ENCODE measurements at places on chromosomes 2 and 18.

DNA sequence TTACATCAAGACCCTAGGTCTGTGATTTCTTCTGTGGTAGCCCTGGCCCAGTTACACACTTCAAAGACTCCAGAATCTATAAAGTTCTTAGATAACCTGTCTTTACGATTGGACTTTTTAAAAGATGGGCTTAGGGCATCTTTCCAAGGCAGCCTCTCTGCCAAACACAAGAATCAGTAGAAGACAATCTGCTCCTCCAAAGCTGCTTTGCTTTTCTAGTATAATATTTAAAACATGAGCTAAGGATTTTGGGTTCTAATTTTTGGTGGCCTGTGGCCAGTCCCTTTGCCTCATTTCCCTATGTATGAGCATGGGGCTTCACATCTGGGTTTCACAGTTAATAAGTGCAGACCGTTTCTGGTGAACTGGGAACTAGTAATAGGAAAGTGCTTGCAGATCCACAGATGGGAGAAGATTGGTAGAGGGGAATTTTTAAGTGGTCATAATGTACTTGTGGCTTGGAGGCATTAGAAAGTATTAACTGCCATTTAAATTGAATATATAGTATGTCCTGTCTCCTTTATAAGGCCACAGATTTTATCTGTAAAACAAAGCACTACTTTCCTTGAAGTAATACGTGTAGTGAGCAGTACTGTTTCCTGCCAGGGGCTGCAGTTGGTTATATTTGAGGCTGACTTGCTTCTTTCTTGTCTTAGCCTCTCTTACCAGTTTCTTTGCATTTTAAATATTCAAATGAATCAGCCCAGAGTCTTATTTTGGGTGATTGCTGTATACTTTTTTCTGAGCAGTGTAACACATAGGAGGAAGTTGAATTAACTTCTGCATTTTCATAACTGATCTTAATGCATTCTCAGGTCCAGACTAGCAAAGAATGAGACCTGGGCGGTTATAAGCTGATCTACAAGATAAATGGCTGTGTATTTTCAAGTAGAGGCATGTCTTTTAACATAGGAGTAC is 1.5 kb downstream of the ARPC2 start:
- no peak for DNase-seq

DNA sequence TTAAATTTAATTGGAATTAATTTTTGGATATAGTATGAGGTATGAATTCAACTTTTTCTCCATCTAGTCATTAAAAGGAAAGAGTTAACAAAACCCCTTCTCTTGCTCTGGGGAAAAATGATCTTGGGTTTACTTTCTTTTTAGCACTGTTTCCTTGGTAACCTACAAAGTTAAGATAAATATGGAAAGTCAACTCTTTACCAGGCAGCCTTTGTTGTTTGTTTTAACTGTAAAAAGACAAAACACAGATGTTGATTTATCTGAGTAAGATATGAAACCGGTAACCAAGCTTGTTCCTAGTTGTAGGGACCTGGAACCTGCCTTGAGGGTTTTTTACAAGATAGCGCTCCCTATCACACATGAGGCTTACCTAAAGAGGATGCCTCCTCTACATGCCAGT is 10.1 kb upstream of the SANBR start:
- DNase-seq, result no peak

DNA sequence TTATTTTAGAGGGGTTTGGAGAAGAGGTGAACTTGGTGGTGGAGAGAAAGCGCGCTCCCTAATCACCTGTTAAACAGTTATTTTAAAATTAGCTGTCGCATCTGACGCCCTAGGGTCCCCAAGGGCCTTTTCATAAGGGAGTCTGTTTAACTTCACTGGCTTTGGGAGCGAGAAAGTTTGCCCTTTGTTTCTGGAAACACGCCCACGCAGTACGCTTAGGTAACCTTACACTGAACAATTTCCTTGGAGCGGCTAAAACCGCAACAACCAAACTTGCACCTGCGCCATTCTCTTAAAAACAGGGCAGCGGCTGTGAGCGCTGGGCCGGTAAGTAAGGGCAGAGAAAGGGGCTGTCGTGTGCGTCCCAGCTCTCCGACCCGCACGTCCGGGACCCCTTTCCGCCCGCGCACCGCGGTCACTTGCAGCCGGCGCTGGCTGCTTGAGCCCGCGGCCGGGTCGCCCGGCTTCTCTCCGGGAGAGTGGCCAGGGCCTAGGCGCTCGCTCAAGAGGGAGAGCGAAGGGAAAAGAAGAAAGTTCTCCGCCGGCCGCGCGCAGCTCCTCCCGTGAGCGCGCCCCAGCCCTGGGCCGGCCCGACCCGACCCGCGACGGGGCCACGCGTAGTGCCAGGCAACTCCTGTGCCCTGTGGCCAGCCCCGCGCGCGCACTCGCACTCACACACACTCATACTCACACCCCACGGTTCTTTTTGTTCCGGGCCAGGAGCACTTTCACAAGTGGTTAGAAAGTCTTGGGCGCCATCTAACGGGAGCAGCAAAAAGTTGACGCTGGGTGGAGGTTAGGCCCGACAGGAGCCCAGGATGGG is 19.2 kb downstream of the POU3F3 start:
- DNase-seq, result peak; percentile 76

DNA sequence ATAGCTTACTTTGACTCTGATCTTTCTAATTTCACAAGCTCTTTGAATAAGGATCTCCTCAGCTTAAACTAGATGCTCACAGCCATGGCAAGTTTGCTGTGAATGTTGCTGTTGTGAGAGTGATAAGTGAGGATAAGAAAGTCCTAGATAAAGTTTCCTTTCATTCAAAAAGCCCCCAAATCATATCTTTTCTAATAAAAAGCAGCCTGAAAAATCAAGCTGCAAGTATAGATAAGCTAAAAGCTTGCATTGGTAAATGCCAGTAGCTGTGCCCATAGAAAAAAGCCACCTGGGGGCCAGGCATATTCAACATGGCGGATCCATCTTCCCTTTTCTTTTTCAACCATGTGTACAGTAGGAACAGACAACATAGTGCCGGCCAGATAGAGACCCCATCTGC is 4.3 kb downstream of the NLRC4 start:
- no peak for DNase-seq

- DNase-seq, result no peak
These were observed 97.8 kb upstream of the SLC35G4 start for GRCh38 chr18:11511434-11512095.

DNA sequence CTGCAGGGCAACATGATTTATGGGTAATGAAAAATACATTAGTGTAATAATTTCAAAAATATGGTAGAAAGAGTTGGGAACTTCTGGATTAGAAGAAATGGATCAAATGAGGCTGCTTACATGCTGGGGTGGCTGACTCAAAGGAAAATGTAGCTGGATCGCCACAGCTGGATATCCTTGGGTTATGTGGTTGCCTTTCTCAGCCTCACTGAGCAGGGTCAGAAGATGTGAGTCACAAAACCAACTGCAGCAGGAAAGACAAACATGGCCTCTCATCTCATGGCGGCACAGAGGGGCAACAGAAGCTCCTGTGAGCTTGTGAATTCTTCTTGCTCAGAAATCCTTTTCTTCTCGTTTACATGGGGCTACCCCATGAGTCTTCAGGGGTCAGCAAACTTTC is 317.1 kb upstream of the SPRED2 start:
- DNase-seq, result no peak

GRCh38 chr2:119536211-119536610 is 8.0 kb upstream of the CFAP221 start:
- DNase-seq, result no peak

Measured in left hindlimb (tissue), 1 donor.